Fibroblast of the aortic adventitia (primary cell): ENCODE measurements at places on chromosomes 1 and 21.
A peak's percentile ranks its signal among the peaks of the same experiment; 100 is the strongest.

DNA sequence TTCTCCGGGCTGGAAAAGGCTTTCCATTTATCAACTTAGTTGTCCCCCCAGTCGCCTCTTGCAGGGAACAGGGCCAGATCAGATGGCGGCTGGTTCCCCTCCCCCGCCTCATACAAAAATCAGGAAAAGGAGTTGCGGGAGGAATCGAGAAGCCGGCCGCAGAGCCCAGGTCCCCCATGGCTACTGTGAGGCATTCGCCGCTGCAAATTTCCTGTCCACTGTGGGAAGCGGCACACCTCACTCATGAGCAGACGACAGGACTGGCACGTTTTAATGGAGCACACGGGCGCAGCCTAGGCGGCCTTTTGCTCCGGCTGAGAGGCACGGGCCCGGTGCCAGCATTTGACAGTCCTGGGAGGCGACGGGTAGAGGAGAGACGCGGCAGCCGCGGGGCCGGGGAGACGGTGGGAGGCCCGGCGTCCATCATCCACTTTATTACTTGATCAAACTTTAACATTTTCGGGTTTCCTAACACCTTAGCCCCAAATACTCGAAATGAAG, 1.1 kb downstream of the GNG4 start:
- DNase-seq: no peak

DNA sequence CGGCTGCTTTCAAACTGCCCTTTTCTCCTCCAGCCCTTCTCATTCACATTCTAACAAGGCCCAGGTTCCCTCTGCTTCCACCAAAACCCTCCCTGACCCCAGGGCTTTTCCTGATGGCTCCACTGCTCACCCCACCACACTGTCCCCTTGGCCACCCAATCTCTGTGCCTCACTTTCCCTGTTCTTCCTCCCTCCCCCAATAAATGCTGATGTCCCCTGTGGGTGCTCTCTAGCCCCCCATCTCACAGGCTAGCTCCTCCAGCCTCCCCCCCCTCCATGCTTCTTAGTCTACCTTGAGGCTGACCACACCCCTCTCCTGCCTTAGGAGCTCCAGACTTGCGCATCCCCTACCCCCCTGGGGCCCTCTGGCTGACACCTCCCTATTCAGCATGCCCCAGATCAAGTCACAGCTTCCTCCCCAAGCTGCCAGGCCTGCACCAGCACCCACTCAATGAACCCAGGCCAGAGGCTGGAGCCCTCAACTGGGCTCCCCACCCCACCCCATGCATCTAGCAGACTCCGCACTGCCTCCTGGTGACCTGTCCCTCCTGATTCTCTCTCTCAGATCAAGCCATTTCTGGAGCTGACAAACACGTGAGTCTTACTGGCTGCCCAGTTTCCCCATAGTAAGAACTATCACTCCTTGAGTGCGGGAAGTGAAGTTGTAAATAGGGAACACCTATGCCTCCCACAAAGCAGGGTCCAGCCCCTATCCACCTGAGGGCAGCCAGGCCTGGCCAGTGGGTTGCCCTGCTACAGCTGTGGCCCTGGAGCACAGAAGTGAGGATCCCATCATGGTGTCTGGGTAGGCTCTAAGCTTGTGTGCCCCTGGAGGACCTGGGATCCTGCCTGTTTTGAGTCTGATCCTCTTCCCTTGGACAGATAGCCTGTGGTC, 117.9 kb downstream of the DMRTB1 start:
- no peak for DNase-seq

DNA sequence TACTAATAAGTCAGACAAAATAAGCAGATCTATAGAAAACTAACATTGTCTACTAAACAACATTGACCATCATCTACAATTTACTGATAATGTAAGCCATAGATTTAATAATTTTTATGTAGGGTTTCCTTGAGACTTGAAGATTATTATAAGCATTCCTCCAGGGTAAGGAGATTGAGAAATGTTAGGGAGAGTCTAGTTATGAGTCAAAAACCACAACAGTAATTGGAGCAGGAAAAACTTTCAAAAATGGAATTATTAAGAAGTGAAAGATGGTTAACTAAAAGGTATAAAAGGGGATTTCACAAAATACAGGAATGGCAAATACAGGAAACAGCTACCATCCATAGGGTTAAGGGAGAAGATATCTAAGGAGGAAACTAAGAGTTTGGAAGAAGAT, 12.4 kb upstream of the UHMK1 start:
- no peak for DNase-seq

GRCh38 chr1:89528382-89528780, 3.8 kb downstream of the LRRC8B start:
- DNase-seq: no peak

GRCh38 chr1:167714098-167714438, 7.7 kb upstream of the MPZL1 start:
- DNase-seq: no peak

GRCh38 chr21:45372732-45373355, 32.1 kb upstream of the COL18A1 start:
- no peak for DNase-seq

DNA sequence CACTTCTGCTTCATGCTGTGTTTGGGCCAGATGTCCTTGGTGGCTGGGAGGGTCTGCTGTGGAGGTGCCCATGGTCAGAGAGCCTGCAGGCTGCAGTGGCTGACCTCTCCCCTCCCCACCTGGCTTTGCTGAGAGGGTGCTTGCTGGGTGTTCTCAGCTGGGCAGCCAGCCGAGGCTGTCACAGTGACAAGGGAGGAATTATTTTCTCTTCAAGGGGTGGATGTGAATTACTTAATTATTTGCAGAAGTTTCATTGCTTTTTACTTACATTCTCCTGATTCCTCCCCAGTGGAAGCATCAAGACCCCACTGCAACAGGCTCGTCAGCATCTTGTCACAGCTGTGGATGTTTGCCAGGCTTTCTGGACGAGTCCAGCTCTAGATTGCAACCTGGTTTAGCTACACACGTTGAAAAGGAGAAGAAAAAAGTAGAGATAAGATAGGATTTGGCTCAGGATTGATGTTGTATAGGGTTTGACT, 70.3 kb downstream of the GALNT2 start:
- DNase-seq: peak; percentile 52

GRCh38 chr1:23869051-23869450, 961 bp upstream of the FUCA1 start:
- no peak for DNase-seq

DNA sequence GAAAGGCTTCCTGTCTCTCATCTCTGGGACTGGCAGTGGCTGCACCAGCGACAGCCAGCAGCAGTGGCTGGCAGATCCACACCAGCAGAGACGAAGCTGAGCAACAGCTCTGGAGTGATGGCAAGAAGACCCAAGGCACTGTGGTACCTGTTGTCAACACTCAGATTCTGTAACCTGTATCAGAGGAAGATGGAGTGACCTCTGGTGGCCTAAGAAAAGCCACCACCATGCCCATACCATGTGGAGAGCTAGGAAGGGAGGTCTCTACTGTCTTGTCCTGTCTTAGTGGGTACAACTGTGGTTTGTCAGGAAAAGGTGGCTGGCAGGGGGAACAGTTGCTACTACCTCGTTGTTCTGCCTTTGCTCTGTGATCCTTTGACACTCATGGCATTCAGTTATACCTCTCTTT, 22.5 kb upstream of the RHBDL2 start:
- no peak for DNase-seq

DNA sequence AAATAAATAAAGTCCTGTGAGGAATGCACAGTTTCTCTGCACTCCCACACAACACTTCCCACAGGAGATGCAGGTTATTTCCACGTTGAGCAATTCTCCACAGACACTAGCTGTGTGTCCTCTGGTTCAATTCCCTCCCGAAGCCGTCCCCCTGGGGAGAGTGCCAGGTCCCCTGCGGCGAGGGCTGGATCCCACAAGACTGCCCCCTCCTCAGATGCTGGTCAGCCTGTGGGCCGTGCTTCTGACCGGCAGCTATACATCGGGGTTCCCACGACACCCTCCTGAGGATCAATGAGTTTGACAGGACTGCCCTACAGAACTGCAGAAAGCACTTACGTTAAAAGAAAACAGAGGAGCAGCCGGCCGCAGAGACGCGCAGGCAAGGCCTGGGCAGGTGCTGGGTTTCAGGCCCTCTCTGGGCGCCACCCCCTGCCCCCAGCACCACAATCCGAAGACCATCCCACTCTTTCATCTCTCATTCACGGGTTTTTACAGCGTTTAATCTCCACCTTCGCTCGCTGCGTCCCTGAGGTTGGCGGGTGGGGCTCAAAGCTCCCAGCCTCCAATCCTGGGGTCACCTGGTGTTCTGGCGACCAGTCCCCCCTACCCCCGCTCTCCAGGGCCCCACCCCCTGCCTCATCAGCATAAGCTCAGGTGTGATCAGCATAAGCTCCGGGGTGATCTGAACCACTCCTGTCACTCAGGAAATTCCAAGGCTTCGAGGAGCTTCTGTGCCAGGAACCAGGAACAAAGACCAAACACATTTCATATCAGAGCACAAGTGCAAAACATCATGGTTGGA, 9.3 kb downstream of the SLC35E2B start:
- no peak for DNase-seq

DNA sequence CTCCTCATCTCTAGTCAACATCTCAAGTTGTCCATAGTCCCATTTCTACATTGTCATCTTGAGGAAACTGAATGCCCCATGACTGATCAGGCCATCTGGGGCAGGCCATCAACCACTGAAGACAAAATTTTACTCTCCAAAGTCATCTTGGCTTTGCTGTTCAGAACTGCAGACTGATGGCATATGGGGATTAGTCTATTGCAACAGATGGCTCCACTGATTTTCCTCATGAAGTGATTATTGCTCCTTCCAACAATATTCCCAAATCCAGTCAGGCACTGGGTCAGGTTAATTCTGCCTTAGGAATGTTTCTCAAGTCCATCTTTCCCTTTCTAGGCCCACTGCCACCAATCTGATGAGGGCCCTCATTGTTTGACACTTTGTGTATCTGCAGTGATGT, 101.7 kb downstream of the ESRRG start:
- no peak for DNase-seq
